Adrenal gland (tissue), 19 donors: ENCODE measurements at places on chromosomes 11 and 22. TPM values are rescaled to one million over a fixed set of nuclear protein-coding genes. Genes with fewer than 3 reads are reported as not detected.

Gene IL10RA
- total RNA-seq: 50.5 TPM

Gene SLC25A17
- 21.2 TPM for total RNA-seq

Gene CTSW
- total RNA-seq: 0.28 TPM

Gene LYVE1
- total RNA-seq: 378 TPM

DNA sequence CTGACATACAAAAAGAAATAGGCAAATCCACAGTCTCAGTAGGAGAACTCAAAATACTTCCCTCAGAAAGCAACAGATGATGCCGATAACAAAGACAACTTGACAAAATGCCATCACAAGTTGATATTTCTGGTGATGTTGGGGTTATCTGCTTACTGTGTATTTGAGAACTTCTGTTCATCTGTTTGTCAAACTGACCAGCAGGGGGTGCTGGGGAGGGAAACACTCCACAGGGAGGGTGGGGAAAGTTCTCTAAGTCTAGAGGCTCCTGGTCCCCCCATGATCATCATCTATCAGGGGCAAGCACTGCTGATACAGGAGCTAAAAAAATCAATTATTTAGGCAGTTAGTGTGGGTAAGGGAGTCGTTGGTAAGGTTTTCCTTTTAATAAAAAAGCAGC lies 19.2 kb downstream of the GLYATL1 start:
- peak; percentile 47 for DNase-seq

DNA sequence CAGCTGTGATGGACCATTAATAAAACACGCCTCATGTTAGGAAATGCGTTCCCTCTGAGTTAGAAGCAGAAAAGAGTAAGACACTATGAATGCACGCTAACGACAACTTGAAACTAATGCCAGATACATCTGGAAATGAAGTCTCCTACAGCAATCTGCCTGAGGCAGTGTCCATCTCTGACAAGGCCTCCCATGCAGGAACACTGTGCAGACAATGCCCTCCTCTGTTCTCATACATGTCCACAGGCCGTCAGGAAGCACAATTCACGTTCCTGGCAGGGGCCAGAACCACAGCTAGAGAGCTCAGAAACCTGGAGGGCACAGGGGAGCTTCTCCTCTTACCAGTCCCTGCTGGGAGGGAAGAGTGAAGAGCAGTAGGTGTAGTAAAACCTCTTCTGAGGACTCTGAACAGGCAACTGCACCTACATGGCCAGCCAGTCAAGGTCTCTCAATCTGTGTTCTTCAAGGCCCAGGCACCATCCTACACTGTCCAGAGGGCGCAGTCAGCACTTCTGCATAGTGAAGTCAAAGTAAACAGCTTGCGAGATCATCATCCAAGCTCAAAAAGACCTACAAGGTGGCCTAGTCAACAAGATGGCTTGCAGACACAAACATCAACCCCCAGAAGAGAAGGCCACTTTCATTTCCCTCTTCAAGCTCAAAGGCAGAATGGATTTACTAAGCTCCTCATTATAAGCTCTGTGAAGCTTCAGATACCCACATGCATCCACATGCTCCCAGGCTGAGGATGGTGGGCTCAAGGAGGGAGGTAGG lies 41.5 kb upstream of the CYP2D6 start:
- DNase-seq: no peak

DNA sequence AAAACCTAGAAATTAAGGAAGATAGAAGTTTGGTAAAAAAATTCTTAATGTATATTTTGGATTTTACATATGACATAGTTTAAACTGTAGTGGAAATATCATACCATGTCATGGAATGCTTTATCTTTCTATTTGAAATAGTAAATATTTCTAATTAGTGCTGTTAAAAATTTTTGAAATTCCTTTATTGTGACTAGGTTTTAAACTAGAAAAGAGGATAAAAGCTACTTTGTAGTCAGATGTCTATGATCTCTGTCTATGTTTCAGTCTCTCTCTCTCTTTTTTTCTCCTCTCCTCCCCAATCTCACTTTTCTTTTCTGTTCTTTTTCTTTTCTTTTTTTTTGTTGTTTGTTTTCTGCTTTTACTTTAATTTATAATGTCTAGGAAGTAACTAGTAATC lies 226.2 kb downstream of the TMEM135 start:
- DNase-seq: no peak

DNA sequence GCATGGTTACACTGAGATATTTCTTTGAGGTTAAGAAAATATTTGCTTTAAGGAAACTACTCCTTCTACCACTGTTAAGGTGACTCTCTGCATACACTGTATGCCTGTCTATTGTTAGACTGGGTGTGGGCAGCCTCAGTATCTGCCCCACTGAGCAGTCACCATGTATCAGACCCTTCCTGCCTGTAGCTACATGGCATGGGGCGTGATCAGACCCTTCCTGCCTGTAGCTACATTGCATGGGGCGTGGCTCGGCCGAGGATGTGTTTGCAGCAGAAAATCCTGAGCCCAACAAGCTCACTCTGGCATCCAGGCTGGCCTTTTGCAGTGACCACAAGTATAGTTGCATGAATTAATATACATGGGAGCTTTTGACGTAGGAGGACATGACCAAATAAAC lies 669.4 kb downstream of the OPCML start:
- no peak for DNase-seq

DNA sequence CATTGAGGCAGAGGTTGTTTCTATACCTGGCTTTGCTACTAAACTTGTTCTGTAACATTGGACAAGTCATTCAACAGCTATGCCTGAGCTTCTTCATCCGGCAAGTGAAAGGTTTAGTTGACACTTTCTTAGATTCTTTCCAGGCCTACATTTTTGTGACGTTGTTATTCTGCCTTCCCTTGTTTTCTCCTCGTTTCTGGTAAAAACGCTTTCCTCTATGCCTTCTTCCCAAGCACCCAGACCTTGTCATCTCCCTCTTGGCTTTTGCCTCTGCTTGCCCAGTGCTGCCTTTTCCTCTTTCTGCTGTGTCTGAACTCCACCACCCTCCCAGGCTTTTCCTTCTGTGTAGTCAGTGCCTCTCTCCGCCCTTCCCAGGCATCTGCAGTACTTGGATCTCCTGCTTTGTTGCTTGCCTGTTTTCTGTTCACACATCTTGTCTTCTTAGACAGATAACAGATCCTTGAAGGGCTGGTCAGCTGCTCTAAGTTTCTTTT lies 1.4 kb upstream of the AMOTL1 start:
- DNase-seq: no peak

DNA sequence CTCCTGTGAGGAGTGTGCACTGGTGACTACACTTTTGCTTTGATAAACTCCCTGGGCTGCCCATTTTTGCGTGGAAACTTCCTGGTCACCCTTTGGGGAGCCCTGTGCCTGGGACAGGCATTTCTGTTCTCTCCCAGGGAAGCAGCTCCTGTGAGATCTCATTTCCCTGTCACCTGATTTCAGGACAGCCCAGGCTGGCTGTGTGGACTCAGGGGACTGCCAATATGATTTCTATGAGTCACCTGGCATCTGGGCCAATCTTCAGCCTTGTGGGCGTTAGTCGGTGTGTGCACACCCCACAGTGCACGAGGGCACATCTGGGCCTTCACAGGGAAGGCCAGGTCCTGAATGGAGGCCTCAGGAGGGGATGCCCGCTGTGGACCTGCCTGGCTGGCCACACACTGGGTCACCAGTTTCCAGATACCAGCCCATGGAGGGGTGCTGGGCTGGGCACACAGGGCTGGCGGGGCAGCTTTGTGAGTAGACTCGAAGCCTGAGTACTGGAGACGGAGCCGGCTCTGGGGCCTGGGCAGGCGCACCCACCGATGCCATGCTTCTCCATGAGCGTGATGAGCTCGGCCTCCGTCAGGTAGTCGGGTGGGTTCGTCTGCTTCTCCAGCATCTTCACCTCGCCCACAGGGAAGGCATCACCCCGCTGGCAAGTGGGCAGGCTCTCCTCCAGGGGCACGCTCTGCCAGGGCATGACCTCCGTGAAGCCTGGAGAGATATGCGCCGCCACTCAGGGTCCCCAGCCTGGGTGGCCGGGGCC lies 9.4 kb upstream of the PPM1F start:
- peak; percentile 91 for DNase-seq

DNA sequence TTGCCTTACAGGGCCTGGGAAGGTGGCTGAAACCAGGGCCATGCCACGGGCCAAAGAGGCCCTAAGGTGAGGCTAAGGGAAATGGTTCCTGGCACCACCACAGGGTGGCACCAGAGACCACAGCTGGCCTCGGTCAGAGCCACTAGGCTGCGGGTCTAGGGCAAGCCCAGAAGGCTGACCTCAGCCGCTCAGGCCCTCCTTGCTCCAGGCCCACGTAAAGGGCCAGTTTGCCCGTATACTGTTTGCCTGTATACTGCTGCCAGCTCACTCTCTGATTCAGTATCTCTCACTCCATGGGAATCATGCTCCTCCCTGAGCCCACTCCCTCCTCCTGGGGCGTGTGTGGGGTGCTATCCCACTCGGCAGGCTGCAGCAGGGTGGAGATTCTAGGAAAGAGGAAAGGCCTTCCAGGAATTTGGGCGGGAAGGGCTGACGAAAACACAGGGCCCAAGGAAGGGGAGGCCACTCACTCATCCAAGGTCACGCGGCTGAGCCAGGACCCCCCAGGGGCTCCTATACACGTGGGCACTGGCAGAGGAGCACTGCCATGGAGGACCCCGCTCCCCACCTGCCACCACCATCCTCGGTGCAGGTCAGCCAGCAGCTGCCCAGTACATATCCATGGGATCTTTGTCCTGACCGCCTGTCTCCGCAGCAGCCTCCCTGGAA lies 62.4 kb downstream of the NECTIN1 start:
- peak; percentile 91 for DNase-seq
